ENCODE measurements at places on chromosomes 12 and 14.

- H3K36me3 ChIP-seq: no peaks in the 10 kb centered on the region
- no peaks in the 10 kb centered on the region for H3K4me1 ChIP-seq
- H3K4me3 ChIP-seq: no peak overlapping the region
- no peak for DNase-seq
These were observed 765.2 kb upstream of the MGAT4C start for GRCh38 chr12:87021400-87021799.

DNA sequence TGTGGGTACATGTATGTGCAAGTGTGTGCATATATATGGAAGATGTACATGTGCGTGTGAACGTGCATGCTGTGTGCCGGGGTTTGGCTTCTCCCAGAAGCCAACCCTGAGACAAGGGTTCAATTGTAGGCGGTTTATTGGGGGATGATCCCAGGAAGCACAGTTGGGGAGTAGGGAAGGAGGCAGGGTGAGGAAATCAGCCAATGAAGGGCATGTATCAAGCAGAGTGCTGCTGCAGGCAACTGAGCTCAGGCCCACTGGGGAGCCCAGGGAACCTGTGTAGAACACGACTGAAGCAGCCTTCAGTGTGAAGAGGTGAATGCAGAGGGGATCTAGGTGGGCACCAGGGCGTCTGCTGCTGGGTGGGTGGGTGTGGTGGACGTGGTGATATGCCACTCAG, 21.6 kb downstream of the SYNDIG1L start:
- H3K4me1 ChIP-seq: peaks cover 13% of the 10 kb centered on the region
- no peak overlapping the region for H3K4me3 ChIP-seq
- no peak overlapping the region for H3K27ac ChIP-seq
- DNase-seq: no peak
- H3K36me3 ChIP-seq: no peaks in the 10 kb centered on the region

GRCh38 chr14:77616133-77616453, 344 bp downstream of the SPTLC2 start:
- no peak for DNase-seq
- no peaks in the 10 kb centered on the region for H3K4me1 ChIP-seq
- no peaks in the 10 kb centered on the region for H3K27me3 ChIP-seq
- no peak overlapping the region for H3K27ac ChIP-seq
- H3K36me3 ChIP-seq: no peaks in the 10 kb centered on the region

GRCh38 chr12:47729233-47729632, 3.9 kb upstream of the ENDOU start:
- H3K27ac ChIP-seq: no peak overlapping the region
- DNase-seq: no peak
- no peak overlapping the region for H3K4me3 ChIP-seq
- peaks cover under 1% of the 10 kb centered on the region for H3K4me1 ChIP-seq
- H3K36me3 ChIP-seq: no peaks in the 10 kb centered on the region

- no peak overlapping the region for H3K27ac ChIP-seq
- H3K4me1 ChIP-seq: no peaks in the 10 kb centered on the region
- no peaks in the 10 kb centered on the region for H3K36me3 ChIP-seq
- no peak for DNase-seq
- no peak overlapping the region for H3K4me3 ChIP-seq
These were observed 327.7 kb downstream of the DUSP6 start for GRCh38 chr12:89024580-89024979.

- no peak for DNase-seq
- no peaks in the 10 kb centered on the region for H3K36me3 ChIP-seq
- no peak overlapping the region for H3K27ac ChIP-seq
- H3K4me1 ChIP-seq: no peaks in the 10 kb centered on the region
- no peaks in the 10 kb centered on the region for H3K27me3 ChIP-seq
These were observed 36.8 kb upstream of the GLIPR1 start for GRCh38 chr12:75443709-75444108.

DNA sequence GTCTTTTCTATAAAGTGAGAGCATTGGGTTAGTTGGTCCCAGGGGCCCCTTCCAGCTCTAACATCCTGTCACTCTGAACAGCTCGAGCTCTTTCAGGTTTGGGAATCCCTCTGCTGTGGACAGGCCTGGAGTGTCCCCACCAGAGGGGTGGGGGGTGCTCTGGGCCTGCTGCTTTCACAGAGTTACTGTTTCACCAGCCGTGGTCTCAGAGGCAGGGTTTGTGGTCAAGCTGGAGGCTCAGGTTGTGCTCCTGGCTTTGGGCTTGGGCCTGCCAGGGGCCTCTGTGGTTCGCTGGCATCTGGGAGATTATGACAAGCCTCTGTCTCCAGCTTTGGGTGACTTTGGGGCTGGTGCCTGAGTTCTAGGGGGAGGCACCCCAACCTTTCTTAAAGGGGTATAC, 59.6 kb downstream of the FBXL14 start:
- no peaks in the 10 kb centered on the region for H3K27me3 ChIP-seq
- DNase-seq: no peak
- H3K4me3 ChIP-seq: no peak overlapping the region
- no peaks in the 10 kb centered on the region for H3K36me3 ChIP-seq
- H3K4me1 ChIP-seq: no peaks in the 10 kb centered on the region

GRCh38 chr12:45209784-45210183, 6.1 kb upstream of the ANO6 start:
- no peak for DNase-seq
- H3K4me3 ChIP-seq: no peak overlapping the region
- no peaks in the 10 kb centered on the region for H3K27me3 ChIP-seq
- H3K27ac ChIP-seq: no peak overlapping the region

DNA sequence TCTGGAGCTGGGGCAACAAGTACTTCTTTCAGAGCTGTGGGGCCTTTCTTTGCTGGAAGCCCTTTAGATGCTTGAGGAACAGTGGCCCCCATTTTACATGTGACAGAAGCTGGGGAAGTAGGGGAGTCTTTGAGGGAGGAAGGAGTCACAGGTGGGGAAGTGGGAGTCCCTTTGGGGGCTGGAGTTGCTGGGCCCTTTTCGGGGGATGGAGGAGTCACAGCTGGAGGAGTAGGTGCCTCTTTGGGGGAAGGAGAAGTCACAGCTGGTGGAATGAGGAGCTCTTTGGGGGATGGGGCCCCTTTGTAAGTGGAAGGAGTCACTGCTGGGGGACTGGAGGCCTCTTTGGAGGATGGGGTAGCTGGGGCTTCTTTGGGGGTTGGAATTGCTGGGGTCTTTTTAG, 8.6 kb downstream of the NACA start:
- peaks cover 87% of the 10 kb centered on the region for H3K36me3 ChIP-seq
- no peak for DNase-seq
- H3K27me3 ChIP-seq: no peaks in the 10 kb centered on the region

DNA sequence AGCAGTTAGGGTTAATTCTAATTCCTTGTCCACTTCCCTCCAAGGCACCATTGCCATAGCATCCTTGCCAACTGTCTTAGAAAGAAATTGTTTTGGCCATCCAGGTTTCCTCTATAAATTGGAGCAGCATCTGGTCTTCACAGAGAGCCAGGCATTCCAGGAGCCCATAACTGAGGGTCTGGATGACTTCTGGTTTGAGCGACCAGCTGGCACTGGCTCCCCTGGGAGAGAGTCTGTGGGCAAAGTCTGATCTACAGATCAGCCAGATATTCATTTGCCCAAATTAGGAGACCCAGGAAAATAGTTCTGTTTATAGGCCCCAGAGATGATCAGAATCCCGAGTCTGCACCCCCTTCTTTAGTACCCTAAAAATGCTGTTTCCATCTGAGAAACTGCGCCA, 16.0 kb downstream of the VSX2 start:
- no peaks in the 10 kb centered on the region for H3K36me3 ChIP-seq
- H3K4me3 ChIP-seq: no peak overlapping the region
- peaks cover 28% of the 10 kb centered on the region for H3K27me3 ChIP-seq
- H3K4me1 ChIP-seq: peaks cover 6% of the 10 kb centered on the region

GRCh38 chr14:73757381-73757780, 43.2 kb upstream of the PNMA1 start:
- no peak overlapping the region for H3K4me3 ChIP-seq
- peaks cover 45% of the 10 kb centered on the region for H3K4me1 ChIP-seq
- no peak overlapping the region for H3K27ac ChIP-seq
- no peak for DNase-seq
- H3K27me3 ChIP-seq: no peaks in the 10 kb centered on the region

GRCh38 chr12:122729583-122730214, 945 bp downstream of the HCAR1 start:
- no peak for DNase-seq
- no peaks in the 10 kb centered on the region for H3K4me1 ChIP-seq
- H3K4me3 ChIP-seq: peak overlapping the region; percentile 22
